Omental fat pad (tissue), 4 donors: ENCODE measurements at places on chromosomes 11 and 22. TPM values are rescaled to one million over a fixed set of nuclear protein-coding genes. Genes with fewer than 3 reads are reported as not detected.

MGAT3 gene
- total RNA-seq: 4.1 TPM

BATF2 gene
- total RNA-seq: 1.8 TPM

MALAT1 gene
- 13,293 TPM for total RNA-seq

TMEM121B gene
- 0.63 TPM for total RNA-seq

SMC1B gene
- not detected for total RNA-seq

TMEM225 gene
- not detected for total RNA-seq

PLET1 gene
- not detected for total RNA-seq

HEPACAM gene
- 8.5 TPM for total RNA-seq

BCO2 gene
- total RNA-seq: 19.9 TPM

ACRV1 gene
- not detected for total RNA-seq

MS4A6E gene
- total RNA-seq: not detected

DNA sequence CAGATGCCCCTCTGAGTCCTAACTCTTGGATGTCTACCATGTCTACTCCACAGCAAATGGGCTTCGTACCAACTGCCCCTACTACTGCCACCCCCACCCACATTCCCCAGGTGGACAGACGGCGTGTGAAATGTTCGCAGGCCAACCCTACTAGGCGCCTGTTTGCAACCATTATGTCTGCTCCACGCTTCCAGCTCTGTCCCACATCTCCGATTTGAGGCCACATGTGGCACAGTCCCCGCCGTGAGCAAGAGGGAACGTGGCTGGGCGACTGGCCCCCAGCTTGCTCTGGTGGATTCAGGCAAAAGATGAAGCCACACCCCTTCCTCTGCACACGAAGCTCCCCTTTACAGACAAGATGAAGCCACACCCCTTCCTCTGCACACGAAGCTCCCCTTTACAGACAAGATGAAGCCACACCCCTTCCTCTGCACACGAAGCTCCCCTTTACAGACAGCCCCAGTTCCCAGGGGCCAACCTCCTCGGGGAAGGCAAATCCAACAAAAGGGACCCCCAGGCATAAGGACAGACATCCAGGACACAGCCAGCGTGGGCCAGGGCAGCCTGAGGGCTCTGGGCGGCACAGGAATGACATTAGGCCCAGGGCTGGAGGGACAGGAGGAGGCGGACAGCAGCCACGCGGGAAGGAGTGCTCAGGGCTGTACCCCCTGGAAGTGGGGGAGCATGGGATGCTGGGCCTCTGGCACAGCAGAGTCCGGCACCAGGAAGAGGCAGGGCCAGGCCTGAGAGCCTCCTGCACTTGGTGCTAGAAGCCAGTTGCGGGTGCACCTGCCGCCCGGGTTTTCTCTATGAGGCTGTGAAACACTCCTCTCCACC is 106.2 kb downstream of the SHANK2 start:
- DNase-seq: no peak

- DNase-seq: no peak
Measured at GRCh38 chr11:111327908-111328624, 29.7 kb downstream of the POU2AF3 start.

GRCh38 chr11:29957431-29957830 is 59.4 kb downstream of the KCNA4 start:
- DNase-seq: no peak

GRCh38 chr11:130308886-130309285 is 5.8 kb downstream of the ZBTB44 start:
- no peak for DNase-seq

DNA sequence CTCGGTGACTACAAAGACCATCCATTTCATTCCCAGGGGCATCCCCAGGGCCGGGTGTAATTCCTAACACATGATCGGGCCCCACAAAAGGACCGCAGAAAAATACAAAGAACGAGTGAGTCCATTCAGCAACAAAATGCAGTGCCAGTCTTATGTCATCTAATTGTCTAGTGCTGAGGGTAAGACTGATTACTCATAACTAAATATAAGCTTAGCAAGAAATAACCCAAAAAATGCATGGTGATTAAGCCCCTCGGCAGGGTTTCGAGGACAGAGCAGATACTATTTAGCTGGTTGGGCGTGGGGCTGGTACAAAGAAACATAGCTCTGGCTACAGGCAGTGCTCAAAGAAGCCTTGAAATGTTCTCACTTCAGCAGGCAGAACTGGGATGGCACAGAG is 1078.9 kb downstream of the OPCML start:
- no peak for DNase-seq

- no peak for DNase-seq
Measured at GRCh38 chr11:59224351-59224928, 11.7 kb upstream of the MPEG1 start.

DNA sequence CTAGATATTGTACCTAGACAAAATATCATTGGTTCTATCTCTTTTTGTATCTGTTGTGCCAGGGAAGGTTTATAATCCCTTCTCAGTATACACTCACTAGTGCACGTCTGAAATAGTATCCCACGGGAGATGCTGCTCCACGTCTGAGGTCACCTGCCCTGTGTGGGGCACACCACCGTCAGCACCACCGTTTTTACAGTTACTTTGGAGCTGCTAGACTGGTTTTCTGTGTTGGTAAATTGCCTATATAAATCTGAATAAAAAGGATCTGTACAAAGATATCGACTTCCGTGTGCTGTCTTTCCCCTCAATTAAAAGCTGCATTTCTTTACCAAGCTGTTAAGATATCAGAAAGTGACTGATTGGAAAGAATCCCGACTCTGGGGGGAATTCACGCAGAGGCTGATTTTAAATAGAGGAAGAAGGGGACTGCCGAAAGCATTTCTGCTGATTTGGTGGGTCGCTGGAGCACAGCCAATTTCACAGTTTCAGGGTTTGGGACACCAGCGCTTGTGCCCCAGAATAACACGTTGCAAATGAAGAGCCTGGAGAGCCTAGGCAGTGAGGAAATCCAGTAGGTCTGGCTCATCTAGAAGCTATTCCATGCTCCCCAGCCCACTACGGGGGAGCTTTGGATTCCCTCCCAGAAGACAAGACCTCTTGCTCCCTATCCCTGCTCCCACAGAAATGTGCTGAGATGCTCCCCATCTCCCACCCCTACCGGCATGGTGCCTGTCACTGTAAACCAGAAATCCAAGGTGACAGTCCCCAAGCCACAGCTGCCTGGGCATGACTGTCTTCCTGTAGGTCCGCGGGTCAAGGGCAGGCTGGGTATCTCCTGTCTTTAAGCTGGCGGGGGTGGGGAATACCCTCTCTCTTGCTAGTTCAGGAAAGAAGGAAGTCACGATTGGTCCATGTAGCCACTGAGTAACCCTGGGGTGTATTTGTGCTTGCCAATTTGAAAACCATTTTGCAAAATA is 12.7 kb upstream of the MYO18B start:
- DNase-seq: no peak

- DNase-seq: no peak
Measured at GRCh38 chr11:76075716-76076115, 130.6 kb downstream of the WNT11 start.

GRCh38 chr22:18056161-18056666 is 21.6 kb upstream of the PEX26 start:
- DNase-seq: no peak

DNA sequence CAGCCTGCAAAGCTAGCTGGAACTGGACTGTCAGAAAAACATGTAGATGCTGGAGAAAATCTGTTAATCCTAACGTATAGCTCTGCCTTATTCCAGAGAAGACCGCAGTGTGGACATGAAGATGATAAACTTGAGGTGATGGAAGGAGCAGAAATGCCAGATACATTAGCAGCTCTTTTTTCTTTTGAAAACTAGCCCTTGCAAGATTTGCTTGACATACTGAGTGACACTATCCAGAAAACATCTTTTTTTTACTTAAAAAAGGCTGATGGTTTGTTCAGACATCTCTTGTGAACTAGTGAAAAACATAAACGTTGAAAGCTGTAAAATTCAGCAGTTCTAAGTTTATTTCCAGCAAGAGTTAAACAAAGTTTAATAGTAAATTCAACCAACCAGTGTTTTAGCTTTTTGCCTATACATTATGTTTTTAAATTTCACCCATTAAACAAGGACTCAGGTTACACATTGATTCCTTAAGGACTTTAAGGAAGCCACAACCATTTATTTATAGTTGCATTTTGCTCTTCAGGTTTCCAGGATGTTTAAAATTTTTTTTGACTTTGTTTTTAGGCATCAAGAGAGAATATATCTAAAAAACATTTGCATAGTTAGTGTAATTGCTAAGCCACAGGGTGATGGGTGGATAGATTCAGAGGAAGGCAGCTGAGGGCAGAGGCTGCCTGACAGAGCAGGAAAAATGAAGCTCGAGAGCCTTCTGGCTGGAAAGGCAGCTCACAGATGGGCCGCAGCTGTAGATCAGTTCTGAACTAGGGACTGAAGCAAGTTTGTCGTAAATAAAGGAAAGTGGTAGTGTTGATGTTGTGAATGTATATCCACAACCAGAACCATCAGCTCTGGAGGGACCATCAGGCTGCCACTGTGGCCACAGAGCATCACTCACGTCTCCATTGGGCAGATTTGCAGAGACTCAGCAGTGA is 9.5 kb downstream of the SNAP29 start:
- no peak for DNase-seq

GRCh38 chr11:61158691-61159381 is 2.4 kb downstream of the VPS37C start:
- DNase-seq: no peak

DNA sequence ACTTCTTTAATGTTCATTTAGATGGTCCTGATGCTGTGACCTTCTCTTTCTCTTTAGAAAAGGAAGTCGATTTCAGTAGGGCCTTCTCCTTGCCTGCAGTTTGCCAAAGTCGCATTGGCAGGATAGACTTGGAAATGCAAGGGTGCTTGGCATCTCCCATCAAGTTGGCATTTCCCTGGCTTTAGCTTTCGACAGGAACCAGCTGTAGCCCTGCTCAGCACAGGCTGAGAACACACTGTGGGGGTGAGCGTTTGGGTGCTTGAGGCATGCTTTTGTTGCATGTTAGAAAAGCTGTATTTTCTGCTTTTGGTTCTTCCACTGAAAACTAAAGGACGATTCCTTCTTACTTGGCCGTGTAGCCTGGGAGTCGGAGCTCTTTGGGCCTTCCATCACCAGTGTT is 37.7 kb downstream of the LDLRAD3 start:
- DNase-seq: no peak

DNA sequence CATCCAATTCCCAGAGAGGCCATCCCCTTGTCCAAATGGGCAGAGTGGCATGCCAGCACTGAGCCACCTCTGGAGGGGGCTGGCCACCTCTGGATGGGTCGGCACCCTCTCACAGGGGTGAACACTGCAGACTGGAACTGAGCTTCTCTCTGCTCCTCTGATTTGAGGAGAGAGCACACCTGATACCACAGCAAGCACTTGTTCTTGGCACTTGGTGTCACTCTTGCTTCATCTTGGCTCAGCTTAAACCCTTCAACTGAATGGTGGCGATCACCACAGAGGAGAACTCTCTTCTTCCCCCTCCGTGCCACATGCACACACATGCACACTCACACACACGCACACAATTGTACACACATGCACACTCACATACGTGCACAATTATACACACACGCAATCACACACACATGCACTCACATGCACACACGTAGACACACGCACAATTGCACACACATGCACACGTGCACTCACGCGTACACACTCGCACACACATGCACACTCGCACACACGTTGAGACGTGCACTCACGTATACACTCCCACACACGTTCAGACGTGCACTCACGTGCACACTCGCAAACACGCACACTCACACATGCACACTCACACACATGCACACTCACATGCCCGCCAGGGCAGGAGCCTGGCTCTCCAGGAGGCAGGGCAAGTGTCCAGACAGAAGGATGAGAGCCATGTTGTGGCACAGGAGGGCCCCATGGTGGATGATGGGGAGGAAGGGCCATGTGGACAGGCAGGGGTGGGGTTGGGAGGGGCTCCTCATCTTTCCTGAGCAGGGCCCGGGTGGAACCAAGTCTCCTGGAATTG is 23.4 kb downstream of the OVOL1 start:
- DNase-seq: no peak

GRCh38 chr11:95338430-95338991 is 107.5 kb upstream of the SESN3 start:
- no peak for DNase-seq

DNA sequence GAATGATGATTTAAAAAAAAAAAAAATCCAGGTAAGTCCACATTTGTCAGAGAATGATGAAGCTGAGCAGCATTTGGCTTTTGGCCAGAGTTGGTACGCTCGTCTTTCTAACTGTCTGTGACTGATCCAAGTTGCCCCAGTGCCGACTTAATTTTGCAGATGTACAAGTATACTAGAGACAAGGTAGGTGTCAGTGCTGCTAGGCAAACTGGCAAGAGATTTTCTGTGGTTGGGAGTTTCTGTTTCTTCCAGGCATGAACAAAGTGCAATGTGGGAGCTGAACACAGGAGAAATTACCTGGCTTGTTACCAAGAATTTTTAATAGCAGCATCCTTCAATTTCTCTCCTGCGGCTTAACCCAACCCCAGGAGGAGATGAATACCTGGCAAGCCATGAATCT is 307.7 kb downstream of the BUD13 start:
- DNase-seq: no peak

DNA sequence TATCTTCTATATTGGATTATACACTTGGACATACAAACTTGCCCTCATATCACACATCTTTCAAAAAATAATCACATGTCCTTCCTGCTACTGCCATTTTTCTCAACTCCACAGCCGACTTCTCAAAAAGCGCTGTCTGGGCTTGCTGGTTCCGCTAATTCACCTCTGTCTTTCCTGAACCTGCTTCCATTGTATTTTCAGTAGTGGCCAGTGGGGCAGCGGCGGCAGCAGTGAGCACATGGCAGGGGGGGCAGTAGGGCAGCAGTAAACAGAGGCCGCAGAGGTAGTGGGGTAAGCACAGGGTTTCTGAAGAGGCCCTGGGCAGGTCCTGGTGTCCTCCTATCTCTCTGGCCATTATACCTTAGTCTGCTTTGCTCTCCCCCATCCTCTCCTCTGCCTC is 126.3 kb downstream of the RRAS2 start:
- no peak for DNase-seq

DNA sequence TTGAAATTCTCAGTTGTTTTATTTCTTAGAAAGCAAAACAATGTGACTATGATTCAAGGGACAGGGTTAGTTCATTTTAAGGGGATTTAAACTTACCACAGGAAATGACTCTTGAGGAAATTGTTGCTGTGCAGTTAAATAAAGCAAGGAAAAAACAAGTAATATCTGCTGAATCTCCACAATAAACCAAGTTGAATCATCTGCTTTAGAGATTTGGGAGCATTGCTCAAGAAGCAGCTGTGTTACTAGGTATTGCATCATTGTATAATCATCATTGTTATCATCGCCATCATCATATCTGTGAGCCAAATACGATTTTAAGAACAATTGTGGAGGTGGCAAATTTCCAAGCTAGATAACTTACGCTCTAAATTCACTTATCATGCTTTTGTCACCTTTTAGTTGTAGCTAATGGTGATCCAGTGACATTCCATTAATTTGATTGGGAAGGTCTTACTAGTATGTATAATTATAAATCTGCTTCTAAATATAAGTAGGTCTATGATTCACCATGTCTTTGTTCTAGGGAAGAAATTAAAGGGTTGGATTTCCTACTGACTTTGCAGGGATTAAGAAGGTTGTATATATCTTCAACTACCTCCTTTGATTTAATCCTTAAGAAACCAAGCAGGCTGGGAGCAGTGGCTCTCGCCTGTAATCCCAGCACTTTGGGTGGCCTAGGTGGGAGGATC is 19.9 kb downstream of the MMP10 start:
- no peak for DNase-seq

GRCh38 chr11:19631712-19632498 is 80.7 kb upstream of the NAV2 start:
- no peak for DNase-seq
